T47D (cell line): ENCODE measurements at places on chromosomes 5 and 9.

- no peak for DNase-seq
Observed at GRCh38 chr5:65801352-65801783, 79.4 kb downstream of the NLN start.

GRCh38 chr9:123863164-123863855 is 66.6 kb downstream of the DENND1A start:
- DNase-seq, result no peak

DNA sequence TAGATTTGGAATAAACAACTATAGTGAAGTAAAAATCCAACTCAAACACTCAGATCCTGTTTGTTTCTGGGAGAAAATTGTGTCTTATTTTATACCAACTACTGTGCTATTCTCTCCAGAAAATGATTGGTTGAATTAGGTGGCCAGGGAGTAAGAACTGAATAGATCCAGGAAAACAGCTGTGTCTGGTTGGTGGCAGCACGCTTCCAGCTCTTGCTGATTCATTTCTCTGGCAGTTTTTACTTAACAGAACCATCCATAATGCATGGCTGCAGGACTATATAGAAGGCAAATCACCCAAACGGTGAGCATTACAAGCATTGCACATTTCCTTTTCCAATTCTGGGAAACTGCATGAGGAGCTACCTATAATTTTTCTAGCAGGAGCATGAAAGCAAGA is 29.5 kb downstream of the DMAC1 start:
- no peak for DNase-seq

DNA sequence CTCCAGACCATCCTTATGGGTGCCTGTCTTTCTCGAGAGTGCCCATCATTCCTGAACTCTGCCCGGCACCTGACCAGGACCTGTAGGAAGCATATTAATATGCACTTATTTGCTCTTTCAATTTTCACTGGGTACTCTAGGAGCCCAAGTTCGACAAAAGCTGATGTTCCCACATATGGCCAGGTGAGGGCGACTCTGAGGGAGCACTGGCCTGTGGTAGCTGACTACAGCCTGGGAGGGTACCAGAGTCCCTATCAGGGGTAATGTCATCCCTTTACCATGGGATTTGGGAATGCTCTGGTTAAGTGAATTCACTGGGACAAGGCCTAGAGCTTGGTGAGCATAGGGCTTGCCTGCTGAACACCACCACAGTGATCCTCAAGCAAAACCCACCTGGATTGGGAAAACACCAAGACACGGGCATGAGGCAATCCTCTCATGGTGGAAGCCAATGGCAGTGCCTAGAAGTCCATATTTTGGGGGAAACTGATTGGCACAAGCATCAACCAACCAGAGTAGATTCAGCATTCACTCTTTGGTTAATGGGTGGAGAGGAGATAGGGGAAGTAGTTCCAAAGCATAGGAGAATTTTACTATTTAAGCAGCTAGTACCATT is 112.2 kb downstream of the MTX3 start:
- DNase-seq, result peak; percentile 30

DNA sequence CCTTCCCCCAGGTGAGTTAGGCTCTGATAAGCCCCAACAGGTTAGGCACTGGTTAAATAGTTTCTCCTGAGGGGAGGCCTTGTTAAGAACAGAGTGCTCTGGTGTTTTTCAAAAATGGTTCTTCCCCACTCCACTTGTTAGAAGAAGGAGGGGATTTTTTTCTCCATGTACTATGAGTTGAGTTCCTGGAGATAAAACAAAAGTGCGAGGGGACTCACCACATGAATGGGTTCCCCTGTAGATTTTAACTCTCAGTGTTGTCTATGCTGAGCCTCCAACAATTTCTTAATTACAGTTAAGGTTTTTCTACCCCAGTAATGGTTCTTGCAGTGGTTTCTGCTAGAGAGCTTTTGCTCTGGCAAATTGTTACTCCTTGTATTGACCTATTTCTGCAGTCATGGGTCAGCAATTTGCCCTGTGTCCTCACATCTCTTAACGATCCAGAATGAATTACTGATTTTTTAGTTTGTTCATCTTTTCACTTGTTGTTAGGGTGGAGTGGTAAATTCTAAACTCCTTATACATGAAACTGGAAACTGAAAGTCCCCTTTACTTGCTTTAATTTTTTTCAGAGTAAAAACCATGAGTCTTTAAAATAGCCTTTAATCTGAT is 44.4 kb downstream of the SCAMP1 start:
- DNase-seq, result no peak

DNA sequence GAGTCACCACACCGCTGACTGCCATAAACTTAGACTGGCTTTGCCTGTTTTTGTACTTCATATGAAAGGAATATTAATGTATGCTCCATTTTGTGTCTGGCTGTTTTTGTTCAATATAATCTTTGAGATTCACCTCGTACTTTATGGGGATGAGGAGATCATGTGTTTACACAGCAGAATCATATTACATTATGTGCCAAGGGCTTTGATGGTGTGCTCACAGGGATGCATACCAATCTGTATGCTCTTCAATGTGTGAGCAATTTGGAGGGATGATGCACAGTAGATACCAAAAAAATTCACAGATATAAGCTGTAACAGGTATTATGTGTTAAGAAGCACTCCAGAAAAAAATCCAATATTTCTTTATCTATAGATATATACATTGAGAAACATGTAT is 113.7 kb downstream of the GABRB2 start:
- DNase-seq, result no peak

DNA sequence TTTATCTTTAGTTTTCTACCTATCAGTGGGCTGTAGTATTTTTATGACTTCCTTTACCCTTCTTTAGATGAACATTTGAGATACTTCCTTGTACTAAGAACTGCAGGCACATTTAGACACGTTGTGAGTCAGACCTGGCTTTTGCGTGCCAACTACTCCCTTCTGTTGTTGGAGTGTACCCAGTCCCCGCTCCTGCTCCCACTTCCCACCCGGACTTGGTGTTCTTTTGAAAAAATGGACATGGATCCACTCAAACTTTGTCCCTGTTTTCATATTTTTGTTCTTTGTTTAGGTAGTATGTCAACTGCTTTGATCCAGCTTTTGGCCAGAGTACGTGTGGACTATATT is 60.7 kb downstream of the PARP8 start:
- no peak for DNase-seq

GRCh38 chr5:33772380-33772897 is 119.4 kb downstream of the ADAMTS12 start:
- no peak for DNase-seq

- no peak for DNase-seq
Observed at GRCh38 chr9:125254231-125254630, 7.4 kb upstream of the GAPVD1 start.

GRCh38 chr9:88990729-88991065 is 571 bp upstream of the S1PR3 start:
- DNase-seq, result no peak

DNA sequence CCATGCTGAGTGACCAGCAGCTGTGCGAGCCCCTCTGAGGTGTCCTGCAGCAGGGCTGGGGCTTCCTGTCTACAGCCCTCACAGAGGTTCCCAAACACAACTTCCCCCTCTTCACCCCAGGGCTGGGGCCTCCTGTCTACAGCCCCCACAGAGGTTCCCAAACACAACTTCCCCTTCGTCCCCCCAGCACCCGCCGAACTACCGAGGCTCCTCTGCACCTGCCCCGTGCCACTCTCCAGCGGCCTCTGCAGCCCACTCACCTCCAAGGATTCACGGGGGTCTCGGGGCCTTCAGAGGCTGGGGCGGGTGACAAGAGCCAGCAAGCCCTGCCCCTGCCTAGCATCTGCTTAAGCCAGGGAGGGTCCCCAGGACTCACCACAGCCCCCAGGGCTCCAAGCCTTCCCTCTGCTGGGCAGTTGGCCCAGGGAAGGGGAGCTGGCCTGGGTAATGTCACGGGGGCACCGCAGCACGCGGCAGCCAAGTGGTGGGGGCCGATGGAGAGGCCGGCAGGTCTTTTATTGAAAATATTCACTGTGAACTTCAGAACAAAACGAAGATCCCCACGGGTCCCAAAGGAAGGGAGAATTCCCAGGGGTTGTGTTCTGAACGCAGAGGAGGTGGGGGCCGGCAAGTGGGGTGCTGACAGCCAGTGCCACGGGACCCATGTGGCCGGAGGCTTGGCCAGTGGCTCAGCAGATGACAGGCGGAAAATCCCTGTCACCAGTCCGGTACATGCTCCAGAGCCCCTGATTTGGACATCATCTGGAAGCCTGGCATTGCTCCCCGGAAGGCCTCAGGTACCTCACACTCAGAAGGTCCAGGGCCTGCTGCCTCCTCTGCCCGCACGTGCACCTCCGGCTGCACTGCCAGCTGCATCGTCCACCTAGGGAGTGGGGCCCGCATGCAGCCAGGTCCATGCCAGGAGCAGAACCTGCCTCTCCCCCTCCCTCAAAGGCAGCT is 125.3 kb downstream of the ADAMTS2 start:
- DNase-seq, result no peak

GRCh38 chr9:125794708-125795107 is 47.5 kb downstream of the PBX3 start:
- DNase-seq, result no peak

DNA sequence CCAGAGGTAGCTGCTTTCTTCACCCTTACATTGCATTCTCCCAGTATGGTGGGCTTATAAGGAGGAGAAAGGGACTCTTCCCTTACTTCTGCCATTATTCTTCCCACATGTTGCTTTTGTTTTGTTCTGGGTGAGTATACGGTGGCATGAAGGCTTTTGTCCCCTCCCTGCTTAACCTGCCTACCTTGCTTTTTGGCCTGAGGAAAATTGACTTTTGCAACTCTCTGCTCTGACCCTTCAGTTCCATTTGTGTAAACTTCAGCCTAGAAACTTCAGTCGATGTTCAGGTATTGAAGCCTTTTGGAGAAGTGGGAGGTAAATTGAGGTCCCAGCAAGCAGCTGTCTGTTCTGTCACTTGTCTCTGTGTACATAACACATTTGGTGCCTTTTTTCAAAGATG is 110.2 kb downstream of the PCSK1 start:
- DNase-seq, result no peak

GRCh38 chr9:120677965-120678364 is 36.3 kb downstream of the MEGF9 start:
- DNase-seq, result no peak

DNA sequence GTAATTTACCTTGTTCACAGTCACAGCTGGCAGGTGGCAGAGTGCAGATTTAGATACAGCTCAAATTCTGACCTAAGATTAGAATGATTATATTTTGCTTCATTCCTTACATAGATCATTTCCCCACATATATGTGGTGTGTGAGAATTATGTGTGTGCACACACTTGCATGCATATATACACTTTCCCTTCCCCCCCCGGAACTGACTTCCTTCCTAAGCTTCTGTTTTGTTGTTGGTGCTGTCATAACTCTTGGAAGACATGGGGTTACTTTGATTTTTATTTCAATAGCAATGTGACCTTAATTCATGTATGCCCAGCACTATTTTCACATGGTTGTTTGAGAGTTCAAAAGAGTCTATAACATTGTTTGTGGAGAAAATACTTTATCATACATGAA is 112.8 kb downstream of the CMYA5 start:
- DNase-seq, result no peak

- DNase-seq, result no peak
Observed at GRCh38 chr5:177310332-177310731, 1.4 kb downstream of the MXD3 start.

- no peak for DNase-seq
Observed at GRCh38 chr5:108373426-108373825, 8.5 kb downstream of the FBXL17 start.

- peak; percentile 28 for DNase-seq
Observed at GRCh38 chr5:61334868-61335615, 3.0 kb downstream of the ZSWIM6 start.

DNA sequence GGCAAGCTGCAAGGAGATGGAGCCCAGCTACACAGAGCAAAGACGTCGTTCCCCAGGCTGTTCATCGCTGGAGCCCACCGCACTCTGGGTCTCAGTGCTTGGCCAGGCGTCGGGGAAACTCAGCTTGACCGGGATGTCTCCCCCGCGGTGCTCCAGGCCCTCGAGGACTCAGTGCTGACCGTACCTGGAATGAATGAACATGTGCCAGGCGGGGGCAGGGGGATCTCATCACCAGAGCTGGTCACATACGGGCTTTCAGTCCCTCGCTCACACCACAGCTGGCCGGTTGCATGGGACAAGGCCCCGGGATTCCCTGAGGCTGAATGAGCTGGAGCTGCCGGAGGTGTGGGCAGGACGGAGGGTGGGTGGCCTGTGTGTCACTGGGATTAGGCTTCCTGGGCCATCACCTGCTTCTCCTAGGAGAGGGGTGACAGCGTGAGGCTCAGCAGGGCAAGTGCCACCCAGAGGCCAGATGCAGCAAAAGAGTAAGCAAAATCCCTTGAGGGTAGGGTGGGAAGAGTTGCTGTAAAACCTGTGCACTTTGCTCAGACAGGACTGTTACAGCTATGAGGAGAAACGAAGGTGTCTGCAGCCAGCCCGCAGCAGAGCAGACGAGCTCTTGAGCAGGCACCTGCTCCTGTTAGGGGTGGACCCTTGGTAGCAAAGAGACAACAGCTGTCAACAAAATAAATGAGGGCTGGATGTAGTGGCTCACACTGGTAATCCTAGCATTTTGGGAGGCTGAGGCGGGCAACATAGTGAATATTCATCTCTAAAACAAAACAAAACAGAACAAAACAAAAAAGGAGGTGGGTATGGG is 70.7 kb upstream of the RAPGEF1 start:
- DNase-seq, result peak; percentile 66

DNA sequence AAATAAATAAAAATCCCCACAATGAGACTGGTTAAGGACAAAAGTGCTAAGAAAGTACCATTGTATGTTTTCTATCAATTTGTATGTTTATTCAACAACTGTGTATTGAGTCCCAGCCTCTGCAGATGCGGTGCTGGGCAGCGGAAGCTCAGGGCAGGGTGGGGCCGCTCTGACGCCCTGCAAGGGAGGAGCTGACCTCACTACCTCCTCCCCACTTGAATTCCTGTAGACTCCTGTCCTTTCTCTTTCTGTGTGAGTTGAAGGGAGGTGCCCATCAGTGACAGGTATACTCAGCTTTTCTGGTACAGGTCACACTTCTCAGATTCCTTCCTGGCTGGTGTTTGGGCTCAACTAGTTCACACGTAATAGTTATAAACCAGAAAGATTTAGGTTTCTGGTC is 27.0 kb downstream of the ANGPTL2 start:
- no peak for DNase-seq
